IMR-90 (cell line): ENCODE measurements at places on chromosomes 2 and 18. TPM values are rescaled to one million over a fixed set of nuclear protein-coding genes. Genes with fewer than 3 reads are reported as not detected.
A peak's percentile ranks its signal among the peaks of the same experiment; 100 is the strongest.

DNA sequence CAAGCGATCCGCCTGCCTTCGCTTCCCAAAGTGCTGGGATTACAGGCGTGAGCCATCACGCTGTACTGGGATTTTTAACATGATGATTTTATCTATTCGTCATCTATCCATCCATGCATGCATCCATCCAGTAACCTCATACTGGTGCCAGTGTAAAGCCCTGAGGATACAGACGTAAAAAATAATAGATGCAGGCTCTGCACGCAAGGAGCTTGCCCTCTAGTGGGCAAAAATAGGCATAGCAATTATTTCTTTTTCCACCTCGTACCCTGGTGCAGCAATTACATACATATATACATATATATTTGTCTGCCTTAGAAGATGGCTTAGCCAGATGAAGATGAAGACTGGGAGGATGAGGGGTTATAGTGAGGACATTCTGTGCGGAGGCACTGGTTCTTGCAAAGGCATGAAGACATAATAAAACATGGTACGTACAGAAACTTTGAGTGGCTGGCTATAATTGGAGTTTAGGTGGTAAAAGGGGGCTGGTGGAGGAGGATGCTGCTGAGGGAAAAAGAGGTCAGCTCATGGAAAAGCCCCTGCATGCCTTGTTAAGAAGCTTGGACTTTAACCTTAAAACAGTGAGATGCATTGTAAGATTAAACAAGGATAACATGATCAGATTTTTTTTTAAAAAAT is 19.6 kb upstream of the RPIA start:
- peak; percentile 70 for DNase-seq

- DNase-seq, result no peak
These were observed 185.6 kb downstream of the LPIN1 start for GRCh38 chr2:11932048-11932512.

ALKAL2 gene
- not detected in 2 replicates for total RNA-seq

ZNF514 gene
- 6.5 and 7.2 TPM in 2 replicates for total RNA-seq

- peak; percentile 29 for DNase-seq
These were observed 800.1 kb downstream of the SATB2 start for GRCh38 chr2:198657512-198658121.

KCNG3 gene
- total RNA-seq, result under 0.01 TPM in 1 of 2 replicates, not detected in the other

GRCh38 chr2:240556553-240557100 is 1.2 kb downstream of the ANKMY1 start:
- DNase-seq, result peak; percentile 37

MYOM1 gene
- total RNA-seq, result under 0.01 TPM in 2 replicates

LGALSL gene
- 1.7 and 2.9 TPM in 2 replicates for total RNA-seq

KIF5C gene
- 0.18 and 0.28 TPM in 2 replicates for total RNA-seq

GRCh38 chr2:202135091-202135874 is 62.2 kb downstream of the KIAA2012 start:
- DNase-seq, result peak; percentile 100

DNA sequence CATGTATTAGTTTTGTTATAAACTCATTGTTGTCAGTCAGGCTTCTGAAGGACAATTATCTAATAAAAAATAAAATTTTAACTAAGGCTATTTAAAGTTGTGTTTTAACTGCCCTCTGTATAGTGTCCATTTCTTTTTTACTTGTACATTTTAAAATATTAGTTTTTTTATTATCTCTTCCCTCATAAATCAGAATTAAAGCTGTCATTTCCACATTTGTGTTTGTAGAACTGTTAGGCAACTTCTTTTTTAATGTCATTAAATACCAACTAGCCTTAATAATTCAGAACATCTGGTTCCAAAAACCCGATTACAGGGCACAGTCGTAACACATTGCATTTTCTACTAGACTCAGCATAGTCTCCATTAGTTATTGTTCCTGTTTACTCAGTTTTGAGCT is 1749.0 kb upstream of the CELF4 start:
- DNase-seq, result no peak

- DNase-seq, result no peak
These were observed 53.7 kb downstream of the EDAR start for GRCh38 chr2:108935271-108935741.

DNA sequence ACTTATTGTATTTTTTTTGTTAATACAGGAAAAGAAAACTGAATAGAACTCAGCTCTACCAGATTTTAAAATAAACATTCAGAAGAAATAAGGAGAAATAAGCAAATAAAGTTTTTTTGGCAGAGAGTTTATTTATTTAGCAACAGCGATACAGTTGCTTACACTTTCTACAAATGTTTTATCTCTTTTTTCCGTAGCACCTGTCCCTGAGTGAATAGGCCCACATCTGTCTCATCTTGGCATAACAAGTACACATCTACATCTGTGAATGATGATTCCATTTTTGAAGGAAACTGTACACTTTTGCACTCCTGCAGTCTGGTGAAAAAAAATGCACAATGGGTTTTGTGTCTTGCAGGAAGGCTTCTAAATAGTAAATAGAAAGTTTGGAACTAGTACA is 783.6 kb upstream of the ZEB2 start:
- DNase-seq, result no peak

HOXD3 gene
- not detected in 2 replicates for total RNA-seq
